Central memory CD4-positive, alpha-beta T cell (primary cell): ENCODE measurements at places on chromosomes 3 and 15.

- no peak for DNase-seq
These were observed at the start of gene BOC for GRCh38 chr3:113211330-113212149. BOC (plus strand) TSS chr3:113211557; CDS start chr3:113249803, 38,246 bp downstream.

GRCh38 chr3:11199902-11200845, 45.9 kb downstream of the HRH1 start:
- DNase-seq, result no peak

DNA sequence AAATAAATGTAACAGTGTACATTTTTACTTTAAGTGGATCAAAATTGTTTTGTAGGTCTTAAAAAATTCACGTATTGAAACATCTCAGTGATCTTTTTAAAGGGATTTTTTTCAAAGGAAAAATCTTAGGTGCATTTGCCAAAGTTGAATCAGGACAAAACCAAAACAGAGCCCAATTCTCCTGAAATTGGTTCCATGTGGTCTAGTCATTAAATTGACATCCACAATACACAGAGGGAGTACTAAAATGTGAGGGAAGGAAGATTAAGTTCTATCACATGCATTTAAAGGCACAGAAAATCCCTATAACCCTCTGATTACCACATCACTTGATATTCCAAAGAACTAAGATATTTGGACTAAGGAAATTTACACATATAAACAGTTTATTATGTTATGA, 39.3 kb upstream of the HDC start:
- no peak for DNase-seq

DNA sequence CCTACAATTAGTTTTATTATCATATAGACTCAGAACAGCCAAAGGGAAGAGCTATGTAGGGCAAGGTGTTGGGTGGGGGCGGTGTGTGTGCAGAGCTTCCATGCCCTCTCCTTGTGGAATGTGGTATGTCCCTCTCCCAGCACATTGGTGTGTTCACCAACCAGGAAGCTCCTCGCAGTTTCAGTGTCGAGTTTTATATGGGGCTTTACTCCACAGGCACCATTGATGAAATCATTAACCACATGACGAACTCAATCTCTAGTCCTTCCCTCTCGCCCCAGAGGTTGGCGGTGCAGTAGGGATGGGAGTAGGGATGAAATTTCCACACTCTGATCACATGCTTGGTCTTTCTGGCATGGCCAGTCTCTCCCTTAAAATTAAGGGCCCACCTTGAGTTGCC, 13.6 kb upstream of the SRP14 start:
- DNase-seq, result no peak

DNA sequence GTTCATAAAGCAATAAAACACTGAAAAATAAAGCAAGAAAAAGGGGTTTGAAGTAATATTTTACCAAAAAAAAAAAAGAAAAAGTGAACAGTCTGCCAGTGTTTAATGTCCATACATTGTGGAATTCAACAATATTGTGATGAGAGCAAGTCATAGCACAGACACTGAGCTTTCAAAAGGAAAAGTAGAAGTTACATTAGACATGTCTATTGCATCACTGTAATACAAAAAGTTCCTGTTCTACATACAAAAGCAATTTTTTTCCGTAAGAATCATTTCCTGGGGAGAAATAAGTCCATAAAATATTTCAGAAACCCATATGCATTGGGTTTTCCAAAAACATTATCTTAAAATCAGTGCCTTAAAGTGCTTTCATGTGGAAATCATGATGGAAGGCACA, 11.8 kb upstream of the HDC start:
- no peak for DNase-seq

DNA sequence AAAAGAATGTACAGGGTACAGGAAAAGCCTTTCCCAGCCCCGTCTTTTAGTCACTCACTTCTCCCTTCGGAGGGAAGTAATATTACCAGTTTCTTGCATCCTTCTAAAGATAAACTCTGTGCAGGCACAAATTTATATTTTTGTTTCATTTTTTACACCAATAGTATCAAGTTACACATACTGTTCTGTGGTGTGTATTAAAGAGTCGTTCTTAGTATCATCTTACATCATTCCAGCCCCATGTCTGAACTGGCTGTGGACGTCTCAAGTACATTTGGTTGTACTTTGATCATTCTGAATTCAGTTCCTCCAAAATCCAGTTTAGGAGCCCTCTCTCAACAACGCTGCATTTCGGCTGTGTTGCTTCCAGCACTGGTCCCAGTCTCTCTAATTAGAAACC, 68.7 kb downstream of the LMLN start:
- DNase-seq, result no peak

DNA sequence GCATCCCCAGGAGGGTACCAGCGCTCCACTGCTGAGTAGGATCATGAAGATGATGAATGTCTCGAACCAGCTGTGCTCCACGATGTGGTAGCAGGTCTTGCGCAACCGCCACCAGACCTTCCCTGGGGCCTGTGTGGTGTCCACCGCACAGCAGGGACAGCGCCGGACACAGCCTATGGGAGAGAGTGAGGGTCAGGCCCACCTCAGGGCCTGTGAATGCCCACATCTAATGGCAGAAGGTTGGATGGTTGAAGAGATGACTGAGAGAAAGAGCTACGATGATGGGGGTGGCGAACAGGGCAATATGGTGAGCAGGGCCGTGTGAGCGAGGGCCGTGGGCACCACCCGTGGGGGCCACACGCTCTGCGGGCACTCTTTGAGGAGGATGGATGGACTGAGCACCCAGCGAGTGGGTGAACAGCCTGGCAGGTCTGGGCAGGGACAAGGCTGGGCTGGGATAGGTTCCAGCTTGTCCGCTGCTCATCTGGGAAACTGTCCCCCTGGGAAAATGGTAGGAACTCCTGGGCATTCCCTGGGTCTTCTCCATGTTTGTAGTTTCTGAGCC, 74.1 kb downstream of the SCN5A start:
- DNase-seq, result no peak

DNA sequence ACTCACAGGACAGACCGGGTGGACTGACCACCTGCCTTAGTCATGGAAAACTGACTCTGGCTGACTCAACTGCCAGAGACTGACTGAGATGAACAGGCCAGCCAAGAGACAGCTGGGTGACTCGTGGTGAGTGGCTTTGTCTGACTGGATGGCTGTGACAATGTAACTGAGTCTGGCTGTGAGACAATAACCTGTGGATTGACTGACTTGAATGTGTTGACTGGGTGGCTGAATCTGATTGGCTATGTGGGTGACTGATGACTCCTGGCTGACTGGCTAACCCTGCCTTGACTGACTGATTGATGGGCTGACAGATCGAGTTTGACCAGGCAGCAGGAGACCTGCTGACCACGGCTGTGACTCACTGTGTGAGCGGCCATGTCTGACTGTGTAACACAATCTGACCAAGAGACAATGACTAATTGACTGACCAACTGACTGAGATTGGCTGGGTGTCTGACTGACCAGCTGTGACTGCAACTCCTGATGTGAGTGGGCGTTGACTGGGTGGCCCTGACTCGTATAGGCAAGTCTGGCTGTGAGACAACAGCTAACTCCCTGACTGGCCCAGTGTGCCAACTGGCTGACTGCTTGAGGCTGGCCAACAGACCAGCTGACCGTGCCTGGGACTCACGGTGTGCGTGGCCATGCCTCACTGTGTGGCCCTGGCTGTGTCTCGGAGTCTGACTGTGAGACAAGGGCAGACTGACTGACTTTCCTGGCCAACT, 509.1 kb downstream of the SHQ1 start:
- no peak for DNase-seq

- DNase-seq, result no peak
These were observed 7.5 kb downstream of the C3orf22 start for GRCh38 chr3:126551121-126551838.

GRCh38 chr3:57411715-57412114, 119.2 kb upstream of the ASB14 start:
- no peak for DNase-seq

- no peak for DNase-seq
These were observed 42.5 kb downstream of the ADAMTS7 start for GRCh38 chr15:78768531-78769408.
